Nucleus accumbens (tissue), 56 donors: ENCODE measurements at places on chromosomes 4 and X.

DNA sequence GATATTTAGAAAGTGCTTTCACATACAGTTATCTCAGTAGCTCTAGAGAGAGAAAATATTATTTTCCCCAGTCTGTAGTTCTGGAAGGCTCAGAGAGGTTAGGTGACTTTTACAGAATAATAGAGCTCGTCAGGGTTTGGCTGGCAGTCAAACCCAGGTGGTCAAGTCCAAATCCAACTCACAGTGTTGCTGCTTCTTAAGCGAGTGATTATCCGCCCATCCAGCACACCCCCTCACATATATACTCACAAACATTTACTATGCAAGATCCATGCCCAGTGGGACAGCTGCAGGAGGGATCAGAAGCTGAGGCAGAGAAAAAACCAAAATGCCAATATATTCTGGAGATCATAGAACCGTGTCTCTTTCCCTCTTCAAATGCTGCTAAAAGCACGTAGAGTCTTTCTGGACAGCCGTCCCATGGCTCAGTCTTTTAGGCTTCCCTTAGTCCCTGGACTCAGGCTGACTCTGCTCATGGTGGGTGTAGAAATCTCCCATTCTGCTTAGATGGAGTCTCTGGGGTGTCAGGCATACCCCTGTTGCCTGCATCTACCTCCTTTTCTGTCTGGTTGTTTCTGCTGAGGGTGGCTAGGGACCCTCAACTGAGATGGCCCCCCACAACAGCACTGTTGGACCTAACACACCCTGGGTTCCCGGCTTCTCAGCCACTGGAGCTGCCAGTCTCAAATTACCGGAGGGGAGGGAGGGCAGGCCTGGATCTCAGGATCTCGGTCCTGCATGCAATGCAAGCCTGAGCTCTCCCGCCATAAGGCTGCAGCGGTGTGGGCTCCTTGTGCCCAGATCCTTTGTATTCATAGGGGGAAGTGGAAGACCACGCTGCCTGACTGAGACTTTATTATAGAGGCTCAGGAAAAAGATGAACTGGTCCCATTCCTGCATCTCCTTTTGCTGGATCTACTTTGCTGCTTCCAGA lies at the start of gene CHRNA9:
TSS of gene CHRNA9 (plus strand) at position 743 of the 934 bp plus-strand sequence. CDS start at position 878, 135 bp downstream.
- DNase-seq, result no peak

GRCh38 chrX:7378406-7378805 lies 230.5 kb upstream of the PUDP start:
- DNase-seq, result no peak

DNA sequence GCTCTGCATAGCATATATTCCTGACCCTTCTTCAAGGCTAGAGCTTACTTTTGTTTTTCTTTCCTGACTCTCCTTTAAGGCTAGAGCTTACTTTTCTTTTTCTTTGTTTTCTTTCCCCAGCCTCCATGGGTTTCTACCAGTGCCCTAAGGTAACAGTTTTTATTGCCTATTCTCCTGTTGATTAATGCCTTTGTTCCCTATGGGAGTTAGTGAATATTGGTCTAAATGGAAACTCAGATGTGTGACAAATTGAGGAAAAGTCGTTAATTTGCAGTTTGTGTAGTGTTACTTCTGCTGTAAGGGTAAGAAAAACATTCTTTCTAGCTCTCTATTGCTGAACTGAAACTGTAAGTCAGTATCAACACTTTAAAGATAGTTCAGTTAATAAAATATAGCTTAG lies 358.7 kb downstream of the IL15 start:
- DNase-seq, result no peak

- no peak for DNase-seq
Measured at GRCh38 chr4:31146366-31146765, 426.2 kb downstream of the PCDH7 start.

DNA sequence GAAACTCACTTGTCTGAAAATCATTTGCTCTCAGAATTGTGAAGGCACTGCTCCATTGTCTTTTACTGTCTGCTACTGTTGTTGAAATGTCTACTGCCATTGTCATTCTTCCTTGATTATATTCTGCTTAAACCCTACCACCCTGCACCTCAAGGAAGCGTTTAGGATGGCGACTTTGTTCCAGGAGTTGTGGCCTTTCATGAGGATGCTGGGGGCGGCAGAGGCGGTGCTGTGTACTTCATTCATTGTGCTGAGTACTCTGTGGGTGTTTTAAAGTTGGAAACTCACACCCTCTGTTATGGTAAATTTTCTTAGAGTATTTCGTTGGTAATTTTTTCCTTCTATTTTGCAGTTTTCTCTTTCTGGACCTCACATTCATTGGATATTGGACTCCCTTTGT lies 258.9 kb downstream of the TENM3 start:
- no peak for DNase-seq
